ENCODE measurements at places on chromosomes 12 and 14.

DNA sequence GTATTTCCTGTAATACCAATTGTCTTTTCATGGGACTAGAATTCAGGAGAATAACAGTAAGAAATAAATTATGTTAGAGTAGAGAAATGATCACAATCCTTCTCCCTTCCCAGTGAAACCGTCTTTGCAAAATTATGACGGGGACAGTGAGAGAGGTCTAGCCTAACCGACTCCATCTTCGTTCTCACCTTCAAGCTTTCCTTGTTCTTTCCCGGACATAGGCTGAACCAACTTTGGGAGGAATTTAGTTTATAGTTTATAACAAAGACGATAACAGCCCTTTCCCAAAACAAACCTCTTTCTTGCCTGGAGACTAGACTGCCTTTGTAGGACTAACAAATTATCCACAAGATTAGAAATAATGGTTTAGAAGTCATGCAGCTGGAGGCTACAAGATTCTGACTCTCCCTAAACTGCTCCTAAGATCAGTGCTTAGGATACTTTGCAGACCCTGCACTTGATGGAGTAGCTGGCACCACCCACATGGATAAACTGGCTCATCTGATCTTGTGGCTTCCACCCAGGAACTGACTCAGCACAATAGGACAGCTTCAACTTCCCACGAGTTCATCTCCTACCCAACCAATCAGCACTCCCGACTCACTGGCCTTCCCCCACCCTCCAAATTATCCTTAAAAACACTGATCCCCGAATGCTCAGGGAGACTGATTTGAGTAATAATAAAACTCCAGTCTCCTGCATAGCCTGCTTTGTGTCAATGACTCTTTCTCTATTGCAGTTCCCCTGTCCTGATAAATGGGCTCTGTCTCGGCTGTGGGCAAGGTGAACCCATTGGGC is 521.2 kb upstream of the TBX3 start:
- DNase-seq = no peak

DNA sequence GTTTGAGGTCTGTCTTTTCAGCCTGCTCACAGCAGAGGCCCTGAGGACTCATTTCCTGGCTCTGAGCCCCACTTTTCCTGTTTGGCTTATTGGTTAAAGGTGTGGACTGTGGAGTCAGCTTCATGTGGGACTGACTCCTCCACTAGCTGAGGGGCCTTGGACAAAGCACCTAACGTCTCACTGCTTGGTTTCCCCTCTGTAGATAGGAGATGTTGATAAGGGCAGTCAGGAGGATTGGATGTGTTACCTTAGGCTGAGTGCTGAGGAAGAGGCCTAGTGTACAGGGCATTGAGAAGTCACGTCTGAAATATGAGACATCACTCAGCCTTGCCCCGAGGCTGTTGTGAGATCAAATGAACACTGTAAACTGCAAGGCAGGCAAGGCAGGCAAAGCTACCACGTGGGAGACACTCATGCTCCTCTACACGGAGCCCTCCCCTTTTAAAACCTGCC is 27.1 kb upstream of the TCL1A start:
- DNase-seq = no peak

GRCh38 chr14:38233218-38233617 is 22.7 kb downstream of the CLEC14A start:
- DNase-seq = no peak

DNA sequence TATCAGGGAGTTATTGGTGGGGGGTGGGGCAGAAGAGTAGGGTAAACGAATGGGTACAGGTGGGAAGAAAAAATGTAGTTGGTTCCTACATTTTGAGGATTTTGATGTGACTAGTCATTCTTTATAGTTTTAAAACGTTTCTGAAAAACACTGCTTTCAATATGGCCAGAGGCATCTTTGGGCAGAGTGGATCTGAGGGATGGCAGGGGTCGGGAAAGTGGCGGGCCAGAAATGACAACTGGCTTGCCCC is 527 bp upstream of the ATP23 start:
- DNase-seq = no peak

GRCh38 chr14:51518711-51519110 is 133.0 kb upstream of the FRMD6 start:
- DNase-seq = no peak

DNA sequence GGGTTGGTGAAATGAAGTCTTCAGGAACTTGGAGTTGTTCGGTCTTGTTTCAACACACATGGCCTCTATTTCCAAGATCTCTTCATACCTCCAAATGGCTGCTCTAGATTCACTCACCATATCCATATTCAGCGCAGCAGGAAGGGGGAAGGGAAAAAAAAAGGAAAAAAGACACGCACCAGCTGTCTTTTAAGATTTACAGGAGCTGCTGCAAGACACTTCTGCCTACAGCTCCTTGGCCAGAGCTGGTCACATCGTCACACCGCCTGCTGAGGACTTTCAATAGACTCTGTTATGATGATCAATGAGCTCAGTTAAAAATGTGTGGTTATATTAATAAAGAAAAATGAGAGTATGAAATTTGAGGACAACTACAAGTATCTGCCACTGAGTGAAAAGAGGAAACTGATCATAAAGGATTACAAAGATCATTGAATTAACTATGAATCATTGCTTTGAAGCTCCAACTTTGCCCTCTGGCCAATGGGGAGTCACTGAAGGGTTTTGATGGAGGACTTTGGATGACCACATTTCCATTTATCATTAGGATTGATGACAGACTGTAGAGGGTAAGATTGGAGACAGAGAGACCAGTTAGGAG is 182.1 kb upstream of the HMGA2 start:
- DNase-seq = no peak

- DNase-seq = no peak
Measured at GRCh38 chr12:14965221-14965620, 3.8 kb upstream of the ARHGDIB start.

DNA sequence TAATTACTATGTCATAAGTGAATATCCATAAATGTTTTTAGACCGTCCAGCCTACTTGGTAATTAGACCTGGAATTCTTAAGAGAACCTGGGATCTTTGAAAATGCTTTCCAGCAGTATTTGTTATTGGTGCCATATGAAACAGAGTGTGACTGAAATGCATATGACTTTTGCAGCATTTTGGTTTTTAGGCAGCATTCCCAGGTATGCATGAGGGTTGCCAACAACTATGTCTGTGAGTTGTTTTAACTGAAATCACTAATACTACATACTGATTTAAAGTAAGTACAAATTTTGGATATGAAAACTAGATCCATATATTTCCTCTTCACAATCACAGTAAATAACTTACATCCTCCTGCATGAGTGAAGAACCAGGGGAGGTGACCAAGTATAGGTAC is 437.7 kb upstream of the FAR2 start:
- DNase-seq = no peak

DNA sequence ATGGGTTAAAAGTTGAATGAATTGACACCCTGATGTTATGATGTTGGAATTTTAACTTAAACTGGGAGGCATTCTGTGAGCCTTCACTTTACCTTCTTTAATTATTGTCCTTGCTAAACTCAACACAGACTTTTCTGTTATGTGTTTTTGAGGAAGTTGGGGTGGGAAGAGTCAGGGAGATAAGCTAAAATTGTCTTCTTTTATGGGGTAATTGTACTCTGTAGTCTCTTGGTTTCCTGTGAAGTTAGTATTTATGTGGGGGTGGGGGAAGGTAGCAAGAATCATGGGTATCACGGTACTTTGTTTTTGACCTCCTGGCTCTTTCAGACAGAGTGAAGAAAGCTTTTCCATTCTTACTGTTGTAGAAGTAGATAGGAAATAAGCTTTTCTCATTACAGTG is 32.9 kb downstream of the RAB21 start:
- no peak for DNase-seq

- no peak for DNase-seq
Measured at GRCh38 chr12:79250960-79251755, 386.6 kb downstream of the SYT1 start.

DNA sequence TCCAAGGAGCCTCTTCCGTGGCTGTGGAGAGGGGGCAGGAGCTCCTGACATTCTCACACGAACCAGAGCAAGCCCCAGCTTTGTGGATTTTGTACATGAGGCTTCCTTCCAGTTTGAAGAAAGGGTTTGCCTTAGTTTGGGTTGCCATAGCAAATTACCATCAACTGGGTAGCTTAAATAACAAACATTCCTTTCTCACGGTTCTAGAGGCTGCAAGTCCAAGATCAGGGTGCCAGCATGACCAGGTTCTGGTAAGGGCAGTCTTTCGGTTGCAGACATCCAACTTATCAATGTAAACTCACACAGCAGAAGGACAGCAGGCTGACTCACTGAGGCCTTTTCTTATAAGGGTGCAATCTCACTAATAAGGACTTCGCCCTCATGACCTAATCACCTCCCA is 25.9 kb upstream of the STAB2 start:
- DNase-seq = no peak

DNA sequence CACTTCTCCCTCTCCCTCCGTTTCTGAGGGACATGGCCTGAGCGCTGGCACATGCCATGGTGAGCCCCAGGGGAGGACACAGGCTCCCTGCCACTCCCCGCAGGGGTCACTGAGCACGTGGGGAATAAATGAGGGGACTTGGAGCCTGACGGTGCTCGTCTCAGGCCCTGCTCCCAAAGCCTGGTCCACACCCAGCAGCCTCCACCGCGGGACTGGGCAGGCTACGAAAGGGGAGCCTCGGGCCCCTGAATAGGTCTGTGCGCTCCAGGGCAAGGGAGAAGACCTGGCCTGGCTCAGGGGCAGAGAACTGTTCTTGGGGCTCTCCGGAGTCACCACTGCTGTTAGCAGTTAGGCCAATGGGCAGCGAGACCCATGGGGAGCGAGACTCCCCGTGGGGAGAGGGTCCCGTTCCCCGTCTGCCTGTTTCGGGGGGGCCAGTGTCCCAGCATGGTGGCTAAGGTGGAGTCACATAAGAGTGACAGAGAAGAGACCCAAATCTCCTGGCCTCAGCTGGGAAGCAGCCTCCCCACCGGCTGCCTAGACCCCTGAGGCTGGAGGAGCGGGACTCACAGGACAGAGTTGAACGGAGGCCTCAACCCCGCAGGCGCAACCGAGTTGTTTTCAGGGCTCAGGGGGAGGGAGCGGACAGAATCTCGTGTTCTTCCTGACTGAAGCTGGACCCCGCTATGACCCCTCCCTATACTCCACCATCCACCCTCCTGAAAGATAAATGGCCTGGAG is 329.8 kb upstream of the SFSWAP start:
- no peak for DNase-seq

GRCh38 chr12:18457362-18457761 is 196.0 kb downstream of the PIK3C2G start:
- DNase-seq = no peak

- no peak for DNase-seq
Measured at GRCh38 chr14:42671636-42672035, 1065.0 kb downstream of the LRFN5 start.

- DNase-seq = no peak
Measured at GRCh38 chr14:80213602-80214001, 2.3 kb upstream of the DIO2 start.
